ENCODE measurements at places on chromosomes 12 and 14. TPM values are rescaled to one million over a fixed set of nuclear protein-coding genes. Genes with fewer than 3 reads are reported as not detected.

The BCL11B gene
- total RNA-seq, result 2.4 TPM

DNA sequence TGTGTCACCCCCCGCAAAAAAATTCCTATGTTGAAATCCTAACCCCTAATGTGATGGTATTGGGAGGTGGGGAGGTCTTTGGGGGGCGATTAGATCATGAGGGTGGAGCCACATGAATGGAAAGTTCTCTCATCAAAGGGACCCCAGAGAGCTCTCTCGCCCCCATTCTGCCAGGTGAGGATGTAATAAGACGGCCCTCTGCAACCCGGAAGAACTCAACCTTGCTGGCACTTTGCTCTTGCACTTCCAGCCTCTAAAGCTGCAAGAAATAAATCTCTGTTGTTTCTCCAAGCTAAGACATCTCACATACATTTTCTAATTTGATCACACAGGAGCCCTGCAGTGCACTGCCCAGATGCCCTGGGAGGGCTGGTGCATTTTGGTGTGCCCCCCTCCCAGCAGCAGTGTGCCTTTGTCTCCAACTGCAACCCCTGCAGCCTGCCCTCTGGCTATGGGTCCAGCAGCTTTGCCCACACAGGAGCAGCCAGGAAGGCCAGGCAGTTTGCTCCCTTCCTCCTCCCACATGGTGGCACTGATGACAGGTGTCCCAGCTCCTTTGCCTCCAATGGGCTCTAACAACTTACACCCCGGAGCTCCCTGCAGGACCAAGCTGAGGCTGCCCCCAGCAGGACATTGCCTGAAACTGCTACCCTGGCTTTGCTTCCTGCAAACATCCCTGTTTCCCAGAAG, 59.3 kb downstream of the C14orf132 start:
- H3K27ac ChIP-seq, result no peak overlapping the region
- no peaks in the 10 kb centered on the region for H3K36me3 ChIP-seq
- DNase-seq, result peak; percentile 73
- no peak overlapping the region for H3K4me3 ChIP-seq
- H3K27me3 ChIP-seq, result no peaks in the 10 kb centered on the region
- peaks cover 8% of the 10 kb centered on the region for H3K4me1 ChIP-seq

GRCh38 chr12:53049571-53050318, at the start of gene TNS2:
Gene TNS2 (plus strand): TSS chr12:53050065. CDS start chr12:53050186, 121 bp downstream.
- DNase-seq, result peak; percentile 91
- peaks cover 18% of the 10 kb centered on the region for H3K36me3 ChIP-seq
- H3K27me3 ChIP-seq, result no peaks in the 10 kb centered on the region

DNA sequence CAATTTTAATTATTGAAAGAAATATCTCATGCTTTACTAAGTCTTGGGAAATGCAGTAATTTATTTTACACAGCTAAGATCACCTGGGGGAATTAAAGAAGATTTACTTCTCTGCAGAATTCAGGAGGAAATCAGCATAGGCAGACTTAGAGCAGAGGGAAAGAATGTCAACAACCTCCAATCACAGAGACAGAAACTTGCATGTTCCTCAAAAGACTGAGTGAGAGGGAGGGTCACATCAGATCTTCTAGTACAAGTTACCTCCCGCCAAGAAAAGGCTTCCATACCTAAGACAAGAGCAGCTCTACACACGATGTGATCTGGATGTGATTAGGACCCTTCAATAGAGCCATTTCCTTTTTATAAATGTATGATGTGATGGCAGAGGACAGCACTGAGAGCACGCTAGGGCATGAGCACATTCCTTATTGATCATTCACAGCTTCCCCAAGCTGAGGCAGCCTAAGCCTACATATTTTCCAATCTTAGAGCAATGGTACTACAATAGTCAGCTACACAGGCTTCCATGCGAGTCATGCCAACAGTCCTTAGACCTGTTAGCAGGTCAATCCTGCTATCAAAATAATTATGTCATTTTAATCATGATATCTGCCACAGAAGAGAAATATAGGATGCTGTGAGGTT, 403.3 kb downstream of the ETNK1 start:
- no peak overlapping the region for H3K4me3 ChIP-seq
- no peaks in the 10 kb centered on the region for H3K4me1 ChIP-seq
- no peaks in the 10 kb centered on the region for H3K27me3 ChIP-seq
- DNase-seq, result no peak

GRCh38 chr14:96189281-96189711, 15.3 kb upstream of the BDKRB2 start:
- H3K36me3 ChIP-seq, result no peaks in the 10 kb centered on the region
- no peak overlapping the region for H3K4me3 ChIP-seq
- H3K27ac ChIP-seq, result no peak overlapping the region

DNA sequence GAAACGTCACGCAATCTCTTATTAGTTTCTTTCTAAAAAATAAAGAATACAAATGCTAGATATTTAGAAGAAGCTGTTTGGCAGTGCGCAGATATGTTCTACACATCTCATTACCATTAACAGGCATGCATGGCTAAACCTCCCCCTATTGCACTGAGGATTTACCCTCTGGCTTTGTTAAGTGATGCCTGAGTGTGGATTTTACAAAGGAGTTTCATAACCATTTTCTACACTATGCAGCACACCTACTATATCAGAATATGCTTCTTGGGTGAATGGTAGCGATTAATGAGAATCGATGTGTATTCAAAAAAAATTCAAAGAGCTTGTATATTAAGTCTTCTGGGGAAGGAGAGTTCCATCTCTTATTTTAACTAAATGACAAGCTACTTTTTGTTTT, 1.1 kb upstream of the RMST start:
- no peak for DNase-seq
- H3K36me3 ChIP-seq, result no peaks in the 10 kb centered on the region
- H3K27ac ChIP-seq, result no peak overlapping the region
- H3K27me3 ChIP-seq, result no peaks in the 10 kb centered on the region
- H3K4me1 ChIP-seq, result no peaks in the 10 kb centered on the region

DNA sequence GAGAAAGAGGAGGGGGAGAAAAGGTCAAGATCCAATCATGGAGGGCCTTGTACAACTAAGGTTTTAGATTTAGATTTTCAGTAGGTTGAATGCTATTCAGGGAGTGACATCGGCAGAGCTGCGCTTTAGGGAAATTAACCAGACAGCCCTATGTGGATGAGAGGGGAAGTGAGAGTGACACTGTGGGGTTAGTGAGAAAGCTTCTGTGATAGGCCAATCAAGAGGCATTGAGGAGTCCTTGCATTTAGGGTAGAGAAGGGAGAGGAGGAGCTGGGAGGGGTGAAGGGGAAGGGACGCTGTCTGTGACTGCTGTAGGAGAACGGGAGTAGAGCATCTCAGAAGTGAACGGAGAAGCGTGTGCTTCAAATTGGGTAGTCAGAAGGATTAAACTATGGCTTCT, 3.4 kb downstream of the HSD17B6 start:
- no peaks in the 10 kb centered on the region for H3K36me3 ChIP-seq
- H3K27me3 ChIP-seq, result no peaks in the 10 kb centered on the region
- H3K27ac ChIP-seq, result peak overlapping the region; percentile 1
- no peak overlapping the region for H3K4me3 ChIP-seq
- no peak for DNase-seq

The GLTP gene
- total RNA-seq, result 44.0 TPM

DNA sequence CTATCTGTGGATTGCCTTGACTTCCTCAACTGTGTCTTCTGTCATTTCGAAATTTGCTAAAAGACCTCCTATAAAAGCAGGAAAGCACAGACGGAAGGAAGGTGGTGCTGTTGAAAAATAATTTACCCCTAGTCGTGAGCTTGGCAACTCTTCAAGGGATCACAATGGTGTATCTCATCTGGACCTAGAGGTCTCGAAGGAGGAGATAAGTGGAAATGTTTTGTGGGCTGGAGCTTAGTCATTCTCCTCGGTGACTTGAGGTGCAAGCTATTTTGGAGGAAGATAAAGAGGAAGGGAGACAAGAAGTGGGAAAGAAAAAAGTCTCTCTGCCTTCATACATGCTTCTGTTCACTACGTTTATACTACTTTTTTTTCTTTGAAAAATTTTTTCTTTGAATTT, 89.9 kb downstream of the FLRT2 start:
- no peaks in the 10 kb centered on the region for H3K36me3 ChIP-seq
- H3K4me3 ChIP-seq, result no peak overlapping the region
- no peaks in the 10 kb centered on the region for H3K4me1 ChIP-seq

GRCh38 chr14:53711205-53711604, 245.4 kb downstream of the BMP4 start:
- H3K4me1 ChIP-seq, result peaks cover 4% of the 10 kb centered on the region
- DNase-seq, result no peak

GRCh38 chr12:105332925-105333324, 2.4 kb downstream of the C12orf75 start:
- peaks cover 4% of the 10 kb centered on the region for H3K4me1 ChIP-seq
- no peak overlapping the region for H3K27ac ChIP-seq
- no peak for DNase-seq
- no peaks in the 10 kb centered on the region for H3K27me3 ChIP-seq
- H3K4me3 ChIP-seq, result no peak overlapping the region
- no peaks in the 10 kb centered on the region for H3K36me3 ChIP-seq

The GYS2 gene
- total RNA-seq, result not detected

DNA sequence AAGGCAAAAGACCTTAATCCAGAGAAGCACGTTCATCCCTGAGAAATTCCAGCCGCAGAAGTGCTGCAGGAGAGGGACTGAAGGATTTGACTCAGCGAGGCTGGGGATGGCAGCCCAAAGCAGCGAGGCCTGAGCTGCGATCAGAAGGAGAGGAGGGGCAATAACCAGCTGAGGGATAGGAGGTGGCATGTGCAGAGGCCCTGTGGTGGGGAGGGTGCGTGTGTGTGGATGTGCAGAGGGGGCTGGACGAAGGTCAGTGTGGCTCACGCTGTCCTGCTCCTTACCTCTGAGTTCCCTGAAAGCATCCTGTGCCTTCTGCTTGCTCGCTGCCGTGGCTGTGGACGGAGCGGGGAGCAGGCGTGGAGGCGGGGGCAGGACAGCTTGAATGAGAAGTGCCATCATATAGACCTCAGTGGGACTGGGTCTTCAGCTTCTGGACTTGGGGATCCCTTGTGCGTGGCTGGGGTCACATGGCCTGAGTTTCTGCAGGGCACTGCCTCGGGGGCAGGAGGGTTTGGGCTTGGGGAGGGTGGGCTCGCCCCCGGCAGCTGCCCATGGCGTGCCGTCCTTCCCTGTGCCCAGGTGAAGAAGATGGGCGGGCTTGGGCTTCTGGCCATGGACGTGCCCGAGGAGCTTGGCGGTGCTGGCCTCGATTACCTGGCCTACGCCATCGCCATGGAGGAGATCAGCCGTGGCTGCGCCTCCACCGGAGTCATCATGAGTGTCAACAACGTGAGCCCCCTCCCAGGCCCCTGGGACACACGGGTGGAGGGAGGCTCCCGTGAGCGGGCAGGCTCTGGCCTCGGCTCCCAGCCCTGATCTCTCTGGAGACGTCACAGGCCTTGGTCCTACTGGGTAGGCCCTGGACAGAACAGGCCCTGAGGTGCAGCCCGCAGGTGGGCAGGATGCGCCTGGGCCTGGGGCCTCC, 11.0 kb downstream of the ACADS start:
- no peak overlapping the region for H3K4me3 ChIP-seq
- no peaks in the 10 kb centered on the region for H3K4me1 ChIP-seq
- H3K27ac ChIP-seq, result no peak overlapping the region
- peaks cover 9% of the 10 kb centered on the region for H3K36me3 ChIP-seq

DNA sequence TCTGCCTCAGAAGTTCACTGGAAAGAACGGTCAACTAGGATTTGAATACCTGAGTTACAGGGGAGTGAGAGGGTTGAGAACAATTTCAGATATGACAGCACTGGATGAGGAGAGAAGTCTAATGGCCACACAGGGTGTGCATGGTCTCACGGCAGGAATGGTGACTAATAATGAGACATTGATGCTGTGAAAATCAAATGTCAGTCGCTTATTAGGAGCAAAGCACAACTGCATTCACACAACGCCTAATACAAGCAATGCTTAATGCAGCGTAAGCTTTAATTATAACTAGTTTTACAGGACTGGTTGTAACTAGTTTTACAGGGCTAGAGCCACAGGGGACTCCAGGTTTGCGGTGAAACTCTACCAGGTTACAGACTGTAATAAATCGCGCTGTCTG, 23.4 kb upstream of the PRIMA1 start:
- H3K27ac ChIP-seq, result no peak overlapping the region
- DNase-seq, result no peak
- no peaks in the 10 kb centered on the region for H3K27me3 ChIP-seq
- no peaks in the 10 kb centered on the region for H3K36me3 ChIP-seq

The RNASE7 gene
- total RNA-seq, result not detected

The DYNC1H1 gene
- 432 TPM for total RNA-seq

- H3K4me3 ChIP-seq, result no peak overlapping the region
- no peaks in the 10 kb centered on the region for H3K36me3 ChIP-seq
- H3K27ac ChIP-seq, result no peak overlapping the region
- no peaks in the 10 kb centered on the region for H3K27me3 ChIP-seq
- peaks cover 11% of the 10 kb centered on the region for H3K4me1 ChIP-seq
Observed at GRCh38 chr12:22733756-22734155, 108.8 kb downstream of the ETNK1 start.

DNA sequence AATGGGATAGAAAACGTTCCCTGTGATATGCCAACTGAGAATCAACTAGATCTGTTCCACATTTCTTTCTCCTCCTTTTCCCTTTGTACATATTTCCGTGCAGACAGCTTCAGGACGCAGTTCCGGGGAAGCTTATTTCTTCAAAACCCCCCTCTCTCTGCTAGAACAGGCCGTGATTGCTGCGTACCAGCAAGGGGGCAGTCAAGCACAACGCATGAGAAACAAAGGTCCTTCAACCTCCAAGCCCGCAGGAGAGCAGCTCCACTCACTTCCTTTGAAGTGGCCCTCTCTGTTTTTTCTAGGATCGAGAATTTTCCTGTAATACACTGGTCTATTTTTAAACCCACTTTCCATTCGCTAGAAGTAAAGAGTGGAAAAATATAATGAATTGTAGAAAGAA, 80.8 kb downstream of the ZNF664 start:
- no peaks in the 10 kb centered on the region for H3K27me3 ChIP-seq
- peaks cover 8% of the 10 kb centered on the region for H3K4me1 ChIP-seq
- H3K36me3 ChIP-seq, result no peaks in the 10 kb centered on the region
- no peak for DNase-seq

- no peak overlapping the region for H3K4me3 ChIP-seq
- no peaks in the 10 kb centered on the region for H3K4me1 ChIP-seq
- no peaks in the 10 kb centered on the region for H3K36me3 ChIP-seq
- H3K27ac ChIP-seq, result no peak overlapping the region
- DNase-seq, result no peak
- no peaks in the 10 kb centered on the region for H3K27me3 ChIP-seq
Observed at GRCh38 chr12:46164186-46164761, 104.6 kb downstream of the SLC38A1 start.

DNA sequence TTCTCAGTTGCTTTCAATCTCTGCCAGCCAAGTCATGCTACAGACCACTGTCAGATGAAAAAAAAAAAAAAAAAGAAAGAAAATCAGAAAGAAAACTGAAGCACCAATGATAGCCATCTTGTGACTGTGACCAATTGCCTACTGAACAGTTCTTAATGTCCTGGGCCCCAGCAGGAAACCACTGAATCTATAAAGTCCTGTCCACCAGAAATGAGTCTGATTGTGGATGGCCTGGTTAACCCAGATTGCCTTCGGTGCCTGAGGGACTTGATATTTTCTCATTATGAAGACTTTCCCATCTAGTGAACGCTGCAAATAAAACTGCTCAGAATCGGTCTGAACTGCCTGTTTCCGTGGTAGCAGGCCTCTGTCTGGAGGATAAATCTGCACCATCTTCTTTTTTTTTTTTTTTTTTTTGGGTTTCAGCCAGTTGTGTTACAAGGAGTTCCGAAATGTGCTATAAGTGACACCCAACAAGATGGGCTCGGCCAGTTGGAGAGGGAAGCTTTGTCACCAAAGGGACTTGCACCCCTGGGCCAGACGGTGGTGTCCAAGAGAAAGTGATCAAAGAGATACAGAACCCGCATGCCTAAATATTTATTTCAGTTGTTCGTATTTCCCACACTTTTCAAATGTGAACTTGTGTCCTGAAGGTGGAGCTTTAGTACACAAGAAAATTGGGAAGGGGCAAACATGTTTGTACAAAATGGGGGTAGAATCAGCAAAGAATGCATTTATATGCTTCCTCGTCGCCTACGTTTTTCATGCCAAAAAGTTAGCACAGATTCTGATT, 3.0 kb upstream of the PLXNC1 start:
- no peaks in the 10 kb centered on the region for H3K36me3 ChIP-seq
- peaks cover 6% of the 10 kb centered on the region for H3K4me1 ChIP-seq
- no peak overlapping the region for H3K4me3 ChIP-seq
- H3K27me3 ChIP-seq, result peaks cover 16% of the 10 kb centered on the region
